Activated naive CD4-positive, alpha-beta T cell treated with Interleukin-2 at 50 U/mL for 16 hours (primary cell): ENCODE measurements at places on chromosomes 6 and 20.

DNA sequence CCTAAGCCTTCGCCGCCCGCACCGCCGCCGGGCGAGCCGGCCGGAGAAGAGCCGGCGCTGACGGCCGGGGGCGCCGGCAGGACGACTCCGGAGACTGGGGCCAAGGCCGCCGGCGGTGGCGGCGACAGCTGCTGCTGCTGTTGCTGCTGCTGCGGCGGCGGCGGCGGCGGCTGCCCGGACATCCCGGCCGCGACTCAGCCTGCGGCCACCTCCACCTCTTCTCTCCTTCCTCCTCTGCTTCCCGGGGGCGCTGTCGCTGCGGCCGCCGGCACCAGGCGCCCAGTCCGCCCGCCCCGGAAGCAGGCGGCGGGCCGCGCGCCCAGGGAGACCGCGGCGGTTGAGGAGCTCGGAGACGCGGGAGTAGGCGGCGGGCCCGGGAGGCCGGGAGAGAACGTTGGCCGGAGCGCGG lies 307 bp downstream of the RANBP9 start:
- peak; percentile 72 for DNase-seq

- DNase-seq = no peak
Measured at GRCh38 chr6:113184736-113185135, 672.4 kb upstream of the MARCKS start.

DNA sequence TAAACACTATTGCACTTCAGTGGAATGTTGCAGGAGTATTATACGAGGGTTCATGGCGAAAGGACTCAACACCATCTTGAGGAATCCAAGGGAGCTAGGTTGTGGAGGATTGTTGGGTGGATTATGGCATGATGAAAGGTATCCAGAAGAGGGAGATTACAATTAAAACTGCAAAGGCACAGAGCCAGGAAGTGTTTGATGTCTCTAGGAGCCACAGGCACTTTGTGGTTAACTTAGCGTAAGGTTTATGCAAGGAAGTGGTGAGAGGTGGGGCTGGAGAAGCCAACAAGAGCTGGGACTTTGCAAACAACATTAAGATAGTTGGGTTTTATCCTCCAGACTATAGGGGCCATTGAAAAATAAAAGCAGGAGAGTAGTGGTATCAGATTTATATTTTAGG lies 86.6 kb upstream of the TPD52L1 start:
- DNase-seq = no peak

- no peak for DNase-seq
Measured at GRCh38 chr6:44054721-44055559, 72.3 kb downstream of the MRPL14 start.

DNA sequence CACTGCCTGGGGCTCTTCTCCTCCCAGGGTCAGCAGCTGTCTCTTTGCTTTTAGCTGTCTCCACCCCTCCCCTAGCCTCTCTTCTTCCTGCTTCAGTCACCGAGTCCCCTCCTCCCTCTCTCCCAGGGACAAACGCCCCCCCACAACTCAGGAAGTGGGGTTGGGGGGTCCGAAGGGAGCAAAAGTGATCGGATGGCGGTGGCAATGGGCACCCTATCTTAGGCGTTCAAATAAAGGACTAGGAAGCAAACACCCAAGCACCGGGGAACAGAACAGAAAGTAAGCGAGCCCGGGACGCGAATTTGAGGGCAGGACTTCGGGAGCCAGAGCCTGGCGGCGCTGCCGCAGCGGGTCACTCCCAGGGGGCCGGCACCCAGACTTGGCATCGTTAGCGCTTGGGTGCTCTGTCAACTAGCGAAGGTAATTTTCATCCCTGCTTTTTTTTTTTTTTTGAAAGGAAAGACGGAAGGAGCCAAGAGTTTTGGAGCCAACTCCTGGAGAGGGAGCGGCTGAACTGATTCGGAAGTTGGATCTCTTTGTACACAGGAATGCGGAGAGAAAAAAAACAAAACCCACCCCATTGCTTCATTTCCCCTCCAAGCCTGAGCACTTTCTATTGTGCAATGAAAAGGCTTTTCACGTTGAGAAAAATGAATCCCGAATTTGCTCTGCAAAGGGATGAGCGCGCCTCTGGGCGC lies 815 bp upstream of the ITPR3 start:
- DNase-seq = peak; percentile 37

DNA sequence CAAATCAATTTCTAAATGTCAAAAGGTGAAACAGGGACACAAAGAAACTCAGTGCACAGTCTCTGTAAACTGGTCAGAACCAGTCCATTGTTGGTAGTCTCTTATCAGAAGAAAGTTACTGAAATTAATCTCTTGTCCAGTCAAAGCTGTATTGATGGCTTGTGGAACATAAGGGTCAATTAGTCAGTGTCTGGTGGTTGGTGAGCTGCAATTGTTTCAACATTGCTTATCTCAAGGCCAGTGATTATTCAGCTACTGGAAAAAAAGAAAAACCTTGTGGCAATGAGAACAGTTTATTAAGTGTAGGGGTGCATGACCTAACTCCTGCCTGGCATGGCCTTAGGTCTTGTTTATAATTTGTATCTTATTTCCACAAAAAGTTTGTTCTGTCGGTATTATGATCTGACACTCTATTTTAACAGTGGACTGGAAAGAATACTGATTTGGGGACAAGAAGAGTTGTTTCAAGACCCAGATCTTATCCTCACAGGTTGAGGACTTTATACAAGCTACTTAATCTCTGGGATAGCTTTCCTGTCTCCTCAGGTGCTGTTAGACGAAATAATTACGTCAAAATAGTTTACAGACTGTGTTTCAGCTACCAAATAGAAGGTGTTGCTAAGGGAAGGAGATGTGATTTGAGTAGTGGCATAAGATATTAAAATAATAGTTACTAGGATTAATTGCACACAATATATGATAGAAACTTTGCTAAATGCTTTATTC lies 520.0 kb upstream of the IRAK1BP1 start:
- DNase-seq = no peak

GRCh38 chr6:135411339-135411738 lies 86.2 kb downstream of the AHI1 start:
- no peak for DNase-seq

DNA sequence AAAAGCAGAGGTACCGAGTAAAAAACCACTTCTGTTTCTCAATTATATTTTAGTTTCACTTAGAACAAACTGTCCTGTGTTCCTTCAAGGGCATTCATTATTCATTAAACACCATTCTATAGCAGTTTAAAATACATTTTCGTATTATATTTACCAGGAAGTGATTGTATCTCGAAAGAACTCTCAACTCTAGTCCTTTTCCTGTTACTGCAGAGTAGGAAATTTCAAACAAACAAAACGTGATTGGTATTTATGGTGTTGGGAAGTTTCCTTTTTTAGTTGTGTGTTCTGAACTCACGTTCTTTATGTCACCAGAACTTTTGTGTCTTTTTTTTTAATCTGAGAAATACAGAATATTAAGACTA lies 139.5 kb upstream of the BTBD3 start:
- DNase-seq = no peak

DNA sequence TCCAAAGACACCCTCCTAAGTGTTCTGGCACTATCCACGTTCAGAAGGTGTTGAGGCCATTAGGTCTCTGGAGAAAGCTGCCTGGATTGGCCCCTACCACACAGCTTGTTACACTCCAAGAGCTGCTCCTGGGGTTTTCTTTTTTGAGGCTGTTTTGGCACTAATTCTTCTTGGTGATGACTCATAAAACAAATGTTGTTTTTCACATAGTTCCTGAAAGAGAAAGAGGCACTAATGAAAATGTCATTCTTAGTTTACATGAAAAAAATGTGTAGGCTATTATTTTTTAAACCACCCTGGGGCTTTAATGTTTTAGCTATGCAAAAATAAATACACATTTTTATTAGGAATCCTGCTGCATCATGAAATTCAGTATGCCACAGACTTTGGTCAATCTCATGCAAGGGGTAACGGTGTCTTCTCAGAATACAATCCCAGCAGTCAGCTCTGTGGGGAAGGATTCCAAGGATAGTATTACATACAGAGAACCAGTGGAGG lies 38.1 kb downstream of the TBPL1 start:
- DNase-seq = no peak

DNA sequence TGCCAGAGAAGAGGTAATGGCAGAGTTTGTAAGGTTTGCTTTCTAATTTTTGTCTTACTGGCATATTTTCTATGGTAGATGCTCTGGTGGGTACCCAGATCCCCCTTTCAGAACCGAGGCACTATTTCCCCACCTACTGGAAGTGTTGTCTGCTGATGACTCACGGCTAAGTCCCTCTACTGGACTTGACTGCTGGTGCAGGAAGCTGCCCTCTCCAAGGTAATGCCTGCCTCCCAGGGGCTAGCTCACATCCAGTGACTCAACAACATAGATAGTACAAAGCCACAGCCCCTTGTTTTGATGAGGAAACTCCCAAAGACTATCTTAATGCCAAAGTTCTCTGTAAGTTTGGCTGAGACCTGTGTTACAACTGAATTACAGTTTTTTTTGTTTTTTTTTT lies 285.4 kb upstream of the FLRT3 start:
- DNase-seq = no peak

- no peak for DNase-seq
Measured at GRCh38 chr20:23128461-23129125, 42.5 kb upstream of the CD93 start.

DNA sequence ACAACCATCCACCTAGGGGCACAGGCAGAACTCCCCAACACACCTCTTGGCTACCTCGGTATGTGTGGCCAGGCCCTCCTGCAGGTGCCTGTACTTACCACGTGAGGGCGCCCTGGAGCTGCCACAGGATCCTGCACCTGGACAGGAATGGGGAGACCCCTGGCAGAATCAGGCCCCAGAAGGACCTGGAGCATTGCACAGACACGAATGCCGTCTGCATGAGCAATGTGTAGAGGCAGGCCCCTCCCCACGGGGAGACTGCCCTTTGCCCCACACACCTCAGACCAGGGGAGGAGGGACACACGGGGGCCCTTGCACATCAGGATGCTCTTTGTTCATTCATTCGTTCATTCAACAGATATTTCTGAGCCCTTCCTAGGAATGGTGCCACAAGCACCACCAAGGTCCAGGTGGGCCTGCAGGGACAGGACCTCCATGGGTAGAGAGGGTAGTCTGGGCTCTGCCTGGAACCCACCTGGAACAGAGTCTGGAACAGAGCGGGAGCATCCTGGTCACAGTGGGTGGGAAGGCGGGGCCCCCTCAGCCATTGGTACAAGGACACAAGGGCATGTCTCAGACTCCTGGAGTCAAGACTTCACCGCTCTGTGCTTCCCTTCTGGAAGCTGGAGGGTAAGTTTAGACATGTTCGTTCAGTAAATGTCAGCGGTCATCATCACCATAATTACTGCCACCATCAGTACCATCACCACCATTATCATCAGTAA lies 32.3 kb downstream of the YTHDF1 start:
- DNase-seq = peak; percentile 61

- DNase-seq = no peak
Measured at GRCh38 chr6:115773741-115774140, 286.9 kb downstream of the FRK start.

DNA sequence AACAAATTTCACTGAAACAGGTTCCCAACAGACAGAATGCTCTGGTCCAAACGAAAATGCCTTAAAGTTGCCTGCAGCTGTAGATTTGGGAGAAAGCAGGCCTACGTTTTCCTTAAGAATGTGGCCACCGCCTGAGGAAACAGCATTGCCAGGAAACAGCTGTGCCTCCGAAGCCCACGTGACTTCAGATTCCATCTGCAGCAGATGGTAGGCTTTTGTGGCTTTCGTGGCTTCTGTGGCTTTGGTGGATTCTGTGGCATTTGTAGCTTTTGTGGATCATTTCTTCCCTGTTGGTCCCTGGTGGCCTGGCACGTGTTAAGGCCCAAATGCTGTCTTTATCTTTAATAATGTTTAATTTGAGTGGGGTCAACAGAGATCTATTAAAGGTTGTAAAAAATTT lies 222.9 kb downstream of the TTLL2 start:
- DNase-seq = no peak

- DNase-seq = no peak
Measured at GRCh38 chr20:6959900-6960312, 192.4 kb downstream of the BMP2 start.

DNA sequence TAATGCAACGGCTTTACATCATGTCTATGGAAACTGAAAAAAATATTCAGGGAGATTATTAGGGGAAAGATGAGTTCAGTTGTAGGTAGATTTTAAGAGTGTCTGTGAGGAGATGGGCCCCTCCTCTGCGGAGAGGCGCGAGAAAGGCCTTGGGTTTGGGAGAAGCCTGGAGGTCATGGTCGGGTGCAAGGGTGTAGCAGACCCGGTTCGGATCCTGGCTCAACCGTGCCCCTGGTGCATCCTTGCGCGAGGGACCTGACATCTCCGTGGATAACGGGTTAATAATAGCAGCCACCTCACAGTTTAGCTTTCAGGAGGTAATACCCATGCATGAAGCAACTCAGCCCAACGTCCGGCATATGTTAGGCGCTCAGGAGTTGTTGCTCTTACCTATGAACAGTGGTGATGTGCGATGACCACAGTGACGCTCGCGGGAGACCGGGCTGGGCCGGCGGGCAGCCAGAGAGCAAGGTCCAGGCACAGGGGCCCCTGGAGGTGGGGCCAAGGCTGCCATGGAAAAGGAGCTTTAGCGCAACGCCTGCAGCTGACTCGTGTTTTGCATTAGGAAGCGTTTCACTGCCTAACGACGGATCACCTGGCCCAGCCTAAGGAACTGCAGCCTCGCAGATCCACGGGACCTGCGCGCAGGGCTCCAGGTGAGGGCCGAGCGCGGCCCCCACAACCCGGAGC lies 146.4 kb upstream of the ARID1B start:
- no peak for DNase-seq

DNA sequence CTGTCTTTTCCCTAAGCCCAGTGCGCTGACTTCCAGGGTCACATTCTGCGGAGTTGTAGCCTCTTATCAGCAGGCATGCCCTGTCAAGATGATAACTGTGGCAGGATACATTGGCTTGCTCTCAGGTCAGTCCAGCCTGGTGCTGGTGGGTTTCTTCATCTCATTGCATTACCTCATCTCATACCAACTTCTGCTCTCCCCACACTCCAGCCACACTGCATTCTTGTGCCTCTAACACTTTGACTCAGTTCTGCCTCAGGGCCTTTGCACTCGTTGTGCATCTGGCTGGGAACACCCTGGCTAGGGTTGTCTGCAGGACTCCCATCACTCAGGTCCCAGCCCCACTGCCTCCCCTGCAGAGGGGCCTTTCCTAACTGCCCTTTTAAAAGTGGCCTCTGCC lies 110.3 kb upstream of the BACH2 start:
- no peak for DNase-seq

- no peak for DNase-seq
Measured at GRCh38 chr6:4636881-4637224, 139.4 kb upstream of the CDYL start.

GRCh38 chr6:163725008-163725941 lies 310.8 kb downstream of the QKI start:
- DNase-seq = no peak

GRCh38 chr6:88605271-88605670 lies 358.1 kb downstream of the RNGTT start:
- DNase-seq = no peak

- no peak for DNase-seq
Measured at GRCh38 chr6:55866128-55866527, 9.3 kb downstream of the BMP5 start.

DNA sequence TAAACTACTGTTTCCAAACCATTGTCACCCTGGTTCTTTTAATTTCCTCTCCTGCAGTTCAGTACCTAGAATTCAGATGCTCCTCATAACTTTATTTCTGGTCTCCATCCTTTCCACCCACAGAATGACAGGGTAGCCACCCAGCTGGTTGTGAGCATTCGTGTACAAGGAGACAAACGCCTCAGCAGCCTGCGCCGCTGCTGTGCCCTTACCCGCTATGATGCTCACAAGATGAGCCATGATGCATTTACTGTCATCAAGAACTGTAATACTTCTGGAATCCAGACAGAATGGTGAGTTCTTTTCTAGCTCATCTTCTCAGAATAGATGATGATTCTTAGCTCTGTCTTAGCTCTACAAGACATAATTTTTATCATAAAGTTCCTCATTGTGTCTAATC lies 18.6 kb downstream of the GTPBP2 start:
- DNase-seq = no peak
